ENCODE measurements at places on chromosomes 7 and 10.

DNA sequence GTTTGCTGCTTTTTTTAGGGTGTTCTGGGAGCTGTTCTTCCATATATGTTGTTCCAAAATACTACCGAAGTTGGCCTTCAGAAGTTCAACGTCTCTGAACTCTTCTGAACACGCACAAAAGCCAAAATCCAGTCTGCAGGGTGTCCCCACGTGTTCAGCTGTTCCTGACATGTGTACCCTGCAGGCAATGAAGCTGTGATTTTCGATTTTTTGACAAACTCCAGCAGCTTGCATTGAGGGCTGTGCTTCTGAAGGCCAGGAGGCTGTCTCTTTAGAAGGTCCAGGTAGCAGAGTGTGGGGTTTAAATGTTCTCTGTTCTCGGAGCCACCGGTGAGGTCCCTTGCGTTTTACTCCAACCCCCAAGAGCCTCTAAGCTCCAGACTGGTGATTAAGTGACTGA lies 145.0 kb downstream of the PRPF18 start:
- DNase-seq = no peak

- DNase-seq = no peak
Measured at GRCh38 chr7:127845522-127846214, 185.6 kb downstream of the LRRC4 start.

- DNase-seq = no peak
Measured at GRCh38 chr7:34385384-34385783, 272.6 kb upstream of the NPSR1 start.

- no peak for DNase-seq
Measured at GRCh38 chr7:327233-327931, 37.4 kb downstream of the FOXL3 start.

DNA sequence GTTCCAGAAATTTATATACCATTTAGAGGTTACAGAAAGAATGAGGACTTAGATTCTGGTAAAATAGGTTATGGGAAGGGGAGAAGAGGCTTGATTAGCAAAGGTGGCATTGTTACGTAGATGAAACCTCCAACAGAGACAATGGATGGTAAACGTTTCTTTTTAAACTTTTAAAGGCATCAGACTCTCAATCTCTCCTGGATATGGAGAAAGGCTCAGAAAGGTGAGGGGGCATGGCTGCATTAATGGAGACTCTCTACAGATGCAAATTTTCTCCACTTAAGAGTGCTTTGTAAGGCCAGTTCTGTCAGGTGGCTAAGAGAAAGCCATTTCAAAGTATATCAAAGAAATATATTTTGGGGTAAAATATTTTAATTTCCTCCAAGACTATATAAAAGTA lies 240.9 kb upstream of the PTER start:
- no peak for DNase-seq

GRCh38 chr7:126803060-126803665 lies 449.6 kb downstream of the GRM8 start:
- peak; percentile 4 for DNase-seq

DNA sequence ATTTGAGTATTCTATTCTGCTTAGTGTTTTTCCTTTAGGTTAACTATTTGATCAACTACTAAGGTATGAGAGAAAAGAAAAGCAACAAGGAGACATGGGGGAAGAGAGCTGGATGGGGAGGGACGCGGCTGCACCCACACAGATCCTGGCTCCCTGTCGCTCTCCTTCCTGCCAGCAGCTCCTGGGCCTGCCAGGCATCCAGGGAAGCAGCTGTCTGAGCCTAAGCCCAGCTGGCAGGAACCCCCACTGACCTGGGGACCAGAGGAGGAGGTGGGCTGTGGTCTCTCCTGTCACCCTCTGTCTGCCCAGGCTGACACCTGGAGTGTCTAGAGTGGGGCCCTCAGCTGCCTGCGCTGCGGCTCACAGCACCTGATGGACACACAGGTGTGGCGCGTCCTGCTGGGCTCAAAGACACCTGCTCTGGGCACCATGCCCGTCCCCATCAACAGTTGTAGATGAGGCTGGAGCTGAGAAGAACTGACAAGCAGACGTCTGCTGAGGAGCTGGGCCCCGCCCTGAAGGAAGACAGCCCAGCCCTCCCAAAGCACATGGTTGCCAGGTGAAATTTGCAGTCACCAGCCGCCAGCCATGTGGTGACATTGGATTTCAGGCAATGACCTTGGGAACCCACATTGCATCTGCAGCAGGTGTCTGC lies 207.9 kb downstream of the PLXNA4 start:
- DNase-seq = no peak

GRCh38 chr10:393787-394438 lies 258.7 kb downstream of the ZMYND11 start:
- no peak for DNase-seq

GRCh38 chr7:143351574-143351973 lies 10.9 kb downstream of the FAM131B start:
- no peak for DNase-seq

- DNase-seq = no peak
Measured at GRCh38 chr7:86470763-86471162, 172.9 kb upstream of the GRM3 start.
